ENCODE measurements at places on chromosomes 2 and 18.

- DNase-seq: no peak
These were observed 153.6 kb upstream of the CCDC195 start for GRCh38 chr2:224869601-224870233.

- DNase-seq: no peak
These were observed 2010.0 kb upstream of the PIK3C3 start for GRCh38 chr18:39945076-39945475.

DNA sequence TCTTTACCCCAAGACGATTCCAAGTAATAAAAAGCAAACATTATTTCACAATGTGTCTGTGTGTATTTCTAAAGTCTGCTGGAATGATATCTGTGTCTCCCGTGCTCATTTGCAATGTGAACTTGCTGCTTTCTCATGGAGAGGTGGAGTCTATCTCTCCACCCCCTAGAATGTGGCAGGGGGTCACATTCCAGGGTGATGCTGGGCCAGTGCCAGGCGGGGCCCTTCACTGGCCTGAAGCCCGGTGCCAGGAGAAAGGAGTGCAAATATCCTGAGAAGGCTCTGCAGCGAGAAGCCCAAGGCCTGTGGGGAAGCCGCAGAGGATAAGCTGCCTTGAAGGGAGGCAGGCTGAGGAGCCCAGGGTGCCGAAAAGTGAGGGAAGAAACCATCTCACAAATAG is 26.8 kb upstream of the LDLRAD4 start:
- no peak for DNase-seq

DNA sequence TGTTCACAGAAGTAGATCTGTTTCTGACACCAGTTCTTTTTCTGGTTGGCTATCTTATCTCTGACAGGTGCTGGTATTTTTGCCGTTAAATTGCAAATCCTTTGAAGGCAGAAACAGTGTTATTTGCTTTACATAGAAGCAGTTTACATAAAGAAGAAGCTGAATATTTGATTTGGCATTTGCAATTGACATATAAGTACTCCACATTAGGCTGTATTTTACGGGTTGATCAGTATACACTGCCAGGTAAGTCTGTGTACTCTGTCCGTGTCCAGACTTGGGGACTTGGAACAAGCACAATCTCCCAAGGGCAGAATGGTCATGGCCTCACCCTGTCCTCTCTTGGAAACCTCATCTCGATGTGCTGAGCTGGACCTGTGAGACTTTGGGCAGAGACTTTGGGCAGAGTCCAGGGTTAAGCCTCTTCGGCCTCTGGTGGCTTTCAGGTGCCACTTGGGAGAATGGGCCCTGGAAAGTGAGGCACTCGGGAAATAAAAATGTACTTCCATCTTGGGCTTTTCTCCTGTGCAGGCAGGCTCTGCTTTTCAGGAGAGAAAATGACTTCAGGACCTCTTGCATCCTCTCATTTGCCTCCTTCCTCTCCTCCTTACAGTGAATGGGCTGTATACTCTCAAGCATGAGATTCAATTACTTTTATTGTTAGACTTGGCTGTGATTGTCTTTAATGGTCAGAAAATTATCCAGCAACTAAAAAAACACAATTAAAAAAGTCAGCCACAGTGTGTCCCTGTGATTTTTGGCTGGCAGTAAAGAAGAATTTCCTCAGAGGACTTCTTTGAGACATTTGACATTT is 108.5 kb downstream of the RAPGEF4 start:
- no peak for DNase-seq

- no peak for DNase-seq
These were observed 45.2 kb upstream of the GLS start for GRCh38 chr2:190835303-190835930.

GRCh38 chr18:25612466-25612865 is 260.5 kb upstream of the ZNF521 start:
- no peak for DNase-seq

GRCh38 chr2:59957504-59957903 is 596.0 kb downstream of the BCL11A start:
- no peak for DNase-seq

- no peak for DNase-seq
These were observed 43.7 kb downstream of the EPAS1 start for GRCh38 chr2:46340740-46341420.

DNA sequence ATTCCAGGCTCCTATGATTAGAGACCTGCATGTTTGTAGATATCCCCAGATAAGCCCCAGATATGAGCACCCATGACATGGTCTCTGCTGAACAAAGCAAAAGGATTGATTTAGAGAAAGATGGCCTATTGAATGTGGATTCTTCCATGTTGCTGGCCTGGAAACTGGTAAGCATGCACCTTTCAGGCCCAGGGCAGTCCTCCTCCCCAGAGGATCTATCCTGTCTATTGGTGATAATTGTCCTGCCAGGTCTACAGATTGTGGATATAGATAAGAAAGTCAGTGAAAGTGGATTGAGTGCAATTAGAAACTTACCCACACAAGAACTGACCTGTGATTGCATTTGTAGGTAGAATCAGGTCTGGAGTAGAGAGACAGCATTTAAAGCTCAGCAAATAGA is 256.9 kb upstream of the SIX3 start:
- no peak for DNase-seq
